T-helper 22 cell (primary cell): ENCODE measurements at places on chromosomes 4 and X.
A peak's percentile ranks its signal among the peaks of the same experiment; 100 is the strongest.

DNA sequence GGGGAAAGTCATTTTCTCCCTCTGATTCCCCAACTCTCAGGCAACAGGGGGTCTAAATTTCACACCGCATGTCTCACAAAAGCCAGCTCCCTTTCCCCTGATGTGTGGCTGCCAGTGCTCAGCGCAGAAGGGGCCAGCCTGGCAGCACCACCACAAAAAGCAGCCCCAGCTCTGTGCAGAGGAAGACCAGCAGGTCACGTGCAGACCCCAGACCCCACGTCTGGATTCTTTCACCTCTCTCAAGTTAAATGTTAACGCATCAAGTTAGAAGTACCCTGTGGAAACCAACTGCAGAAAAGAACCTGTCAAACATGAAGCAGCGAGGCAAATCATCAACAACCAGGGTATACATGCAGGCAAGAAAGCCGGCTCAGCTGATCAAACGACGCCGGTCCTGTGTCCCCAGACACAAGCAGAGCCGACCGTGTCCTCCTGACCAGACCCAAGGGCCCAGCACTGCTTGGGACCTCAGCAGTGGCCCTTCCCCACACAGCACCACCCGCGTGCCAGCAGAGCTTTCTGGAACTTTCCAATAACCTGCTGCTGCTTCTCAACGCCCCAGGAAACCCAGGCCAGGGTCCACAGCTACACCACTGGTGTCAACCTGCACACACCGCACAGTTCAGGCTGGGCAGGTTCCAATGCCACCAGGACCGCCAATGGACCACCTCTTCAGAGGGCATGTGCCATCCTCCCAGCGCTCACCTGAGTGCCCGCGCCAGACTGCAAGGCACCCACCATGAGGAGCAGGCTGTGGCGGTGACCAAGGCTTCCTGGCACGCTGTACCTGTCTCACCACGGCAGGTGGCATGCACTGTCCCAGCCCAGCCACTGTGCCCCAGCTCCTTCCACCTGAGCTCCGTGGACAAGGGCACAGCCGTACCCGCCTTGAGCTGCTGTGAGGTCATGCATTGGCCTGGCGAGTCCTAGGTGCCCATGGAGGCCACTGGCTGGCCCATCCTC is 4.0 kb downstream of the LRPAP1 start:
- DNase-seq = no peak

- DNase-seq = no peak
Measured at GRCh38 chr4:159352609-159353008, 249.7 kb downstream of the RAPGEF2 start.

DNA sequence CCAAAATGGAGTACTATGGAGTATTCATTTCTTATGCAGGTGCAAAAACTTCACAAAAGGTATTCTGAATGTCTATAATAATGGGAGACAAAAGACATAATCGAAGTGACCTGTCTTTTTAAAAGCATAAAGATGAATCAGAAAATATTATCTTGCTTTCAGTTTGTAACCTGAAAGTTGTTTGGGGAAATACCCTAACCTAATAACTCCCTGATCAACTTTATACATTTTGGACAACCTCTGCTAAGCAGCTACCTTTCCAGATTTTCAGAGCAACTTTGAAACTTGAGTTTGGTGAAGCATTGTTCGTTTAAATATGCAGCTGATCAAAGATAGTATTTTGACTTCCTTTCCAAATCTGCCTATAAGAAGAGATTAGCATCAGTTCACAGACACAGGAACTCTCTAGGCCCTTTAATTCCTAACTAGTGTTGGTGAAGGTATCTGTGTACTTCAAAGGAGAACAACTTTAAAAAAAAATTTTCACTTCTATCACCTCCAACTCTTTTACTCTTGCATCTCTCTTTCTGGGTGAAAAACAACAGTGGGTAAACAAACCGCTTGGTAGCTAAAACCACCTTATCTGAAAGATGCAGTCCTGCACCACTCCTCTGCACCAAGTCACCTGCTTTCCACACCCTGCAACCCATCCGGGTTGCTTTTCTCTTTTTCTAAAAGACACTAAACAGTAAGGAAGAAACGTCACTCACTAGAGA is 26.5 kb downstream of the CD40LG start:
- DNase-seq = no peak

DNA sequence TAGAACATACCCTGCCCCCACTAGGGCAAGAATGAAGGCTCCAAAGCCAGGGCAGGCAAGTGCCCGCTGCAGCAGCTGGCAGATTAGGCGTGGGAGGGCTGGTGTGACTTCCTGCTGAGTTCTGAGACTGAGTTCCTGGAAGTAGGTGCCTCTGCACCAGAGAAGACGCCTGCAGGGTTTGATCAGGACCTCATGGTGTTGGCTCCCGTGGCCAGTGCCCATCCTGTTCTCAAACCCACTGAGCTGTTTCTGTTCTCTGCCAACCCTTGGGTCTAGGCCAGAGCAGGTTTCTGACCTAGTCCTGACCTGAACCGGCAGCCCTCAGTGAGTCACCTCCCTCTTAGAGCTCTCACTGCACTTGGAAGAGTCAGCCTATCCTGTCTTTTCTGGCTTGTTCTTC is 220.7 kb downstream of the HS6ST2 start:
- no peak for DNase-seq

- no peak for DNase-seq
Measured at GRCh38 chrX:31280580-31280979, 208.7 kb upstream of the FTHL17 start.

- no peak for DNase-seq
Measured at GRCh38 chrX:65667157-65667502, 324 bp upstream of the MSN start.

DNA sequence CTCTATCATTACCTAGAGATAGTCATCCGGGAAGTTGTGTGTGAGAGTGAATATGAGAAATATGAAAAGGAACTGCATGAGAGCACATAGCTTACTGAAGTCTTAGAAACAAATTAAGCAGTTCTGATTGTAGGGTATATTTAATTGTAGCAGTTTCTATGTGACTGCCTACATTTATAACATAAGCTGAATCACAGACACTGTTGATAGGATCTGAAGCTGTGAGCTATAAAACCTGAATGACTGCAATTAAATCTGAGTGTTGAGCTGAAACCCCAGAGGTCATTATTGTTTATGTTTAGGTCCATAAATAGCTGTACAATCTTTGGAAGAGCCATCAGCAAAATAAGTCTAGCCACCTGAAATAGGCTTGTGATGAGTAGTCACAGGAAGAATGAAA is 210.1 kb upstream of the CXCL13 start:
- no peak for DNase-seq

DNA sequence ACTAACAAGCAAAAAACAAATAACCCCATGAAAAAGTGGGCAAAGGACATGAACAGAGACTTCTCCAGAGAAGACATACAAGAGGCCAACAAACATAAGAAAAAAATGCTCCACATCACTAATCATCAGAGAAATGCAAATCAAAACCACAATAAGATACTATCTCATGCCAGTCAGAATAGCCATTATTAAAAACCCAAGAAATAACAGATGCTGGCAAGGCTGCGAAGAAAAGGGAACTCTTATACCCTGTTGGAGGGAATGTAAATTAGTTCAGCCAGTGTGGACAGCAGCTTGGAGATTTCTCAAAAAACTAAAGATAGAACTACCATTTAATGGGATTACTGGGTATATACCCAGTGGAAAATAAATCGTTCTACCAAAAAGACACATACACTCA is 79.6 kb downstream of the MAPK10 start:
- DNase-seq = no peak

- no peak for DNase-seq
Measured at GRCh38 chr4:38752372-38752940, 30.3 kb downstream of the TLR10 start.

DNA sequence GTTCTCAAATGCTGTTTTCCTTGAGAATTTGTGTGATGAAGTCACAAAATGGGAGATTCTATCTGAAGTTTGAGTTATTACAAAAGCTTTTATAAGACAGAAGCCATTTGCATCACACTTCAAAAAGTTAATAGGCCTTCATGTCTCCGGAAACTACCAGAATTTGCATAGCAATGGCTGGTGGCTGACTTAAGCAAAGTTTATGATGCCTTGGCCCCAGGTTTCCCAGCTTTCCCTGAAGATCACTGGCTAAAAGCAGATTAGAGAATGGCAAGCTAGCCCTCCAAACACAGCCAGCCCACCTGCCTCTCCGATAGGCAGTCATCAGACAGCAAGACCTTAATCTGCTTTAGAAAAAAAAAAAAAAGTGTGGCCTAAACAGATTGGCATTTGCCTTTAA is 197.8 kb downstream of the HS3ST1 start:
- DNase-seq = no peak

DNA sequence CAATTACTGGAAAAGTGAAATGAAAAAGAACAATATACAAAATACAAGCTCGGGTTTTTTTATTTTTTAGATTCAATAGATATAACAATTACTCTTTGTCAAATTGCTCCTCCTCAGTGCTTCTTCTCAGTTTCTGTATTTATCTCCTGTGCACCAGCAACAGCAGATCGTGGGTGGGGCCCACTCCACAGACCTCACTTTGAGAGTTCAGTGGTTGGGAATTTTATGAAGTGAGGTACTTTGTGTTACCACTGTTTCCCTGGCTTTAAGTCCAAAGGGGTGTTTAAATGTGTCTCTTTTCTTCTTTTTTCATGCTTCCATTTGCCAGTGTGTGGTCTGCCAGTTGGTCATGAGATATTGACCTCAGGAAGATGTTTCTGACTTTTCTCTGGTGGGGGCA is 54.4 kb downstream of the KIT start:
- DNase-seq = no peak

GRCh38 chr4:185254434-185254833 is 45.0 kb downstream of the SNX25 start:
- no peak for DNase-seq

DNA sequence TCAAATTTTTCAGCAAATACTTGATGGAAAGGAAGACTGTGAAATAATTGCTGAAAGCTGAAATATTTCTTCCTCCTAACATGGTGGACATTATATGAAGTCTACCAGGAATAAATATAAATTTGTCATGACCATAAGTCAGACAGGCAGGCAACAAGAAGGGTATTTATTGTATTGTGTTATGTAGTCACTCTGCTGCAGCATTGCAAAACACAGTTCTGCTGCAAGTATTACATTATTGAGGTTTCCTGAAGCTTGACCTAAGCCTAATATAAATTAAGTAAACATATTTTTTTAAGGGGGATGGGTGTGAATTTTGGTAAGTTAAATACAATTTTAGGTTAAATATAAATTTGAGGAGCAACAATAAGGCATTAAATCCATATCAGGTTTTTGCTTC is 60.2 kb upstream of the MAOA start:
- no peak for DNase-seq

GRCh38 chrX:24294619-24295018 is 19.2 kb downstream of the SUPT20HL2 start:
- no peak for DNase-seq

GRCh38 chr4:189143263-189143952 is 797.3 kb upstream of the FRG1 start:
- DNase-seq = no peak

- DNase-seq = no peak
Measured at GRCh38 chr4:55635741-55636655, at the start of gene NMU. NMU (minus strand) TSS chr4:55636298; CDS start chr4:55636192, 106 bp downstream.

- DNase-seq = no peak
Measured at GRCh38 chr4:8790749-8791148, 80.9 kb downstream of the HMX1 start.

GRCh38 chr4:25881193-25881592 is 18.4 kb upstream of the SEL1L3 start:
- no peak for DNase-seq

DNA sequence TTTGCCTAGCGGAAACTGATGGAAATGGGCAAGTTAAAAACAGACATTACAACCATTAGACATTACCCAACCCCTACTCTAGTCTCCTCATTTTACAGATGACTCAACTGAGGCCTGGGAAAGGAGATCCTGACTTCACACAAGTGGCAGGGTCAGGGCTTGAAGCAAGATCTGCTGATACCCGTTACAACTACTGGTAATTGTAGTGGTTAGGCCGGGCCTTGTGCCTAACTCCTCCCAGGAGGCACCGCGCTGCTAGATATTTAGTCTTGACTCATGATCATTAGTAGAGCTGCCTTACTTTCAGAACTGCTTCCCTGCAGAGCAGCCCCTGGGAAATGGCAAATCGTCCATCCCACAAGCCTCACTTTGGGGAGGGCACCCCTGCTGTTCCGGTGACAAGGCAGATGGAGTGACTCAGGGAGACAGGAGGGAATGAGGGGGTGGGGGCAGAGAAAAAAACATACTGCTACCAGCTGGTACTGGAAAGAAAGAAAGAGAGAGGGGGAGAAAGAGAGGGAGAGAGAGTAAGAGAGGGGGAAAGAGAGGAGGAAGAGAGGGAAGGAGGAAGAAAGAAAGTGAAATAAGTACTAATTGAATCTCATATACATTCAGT is 12.2 kb downstream of the ARHGEF6 start:
- peak; percentile 43 for DNase-seq

- no peak for DNase-seq
Measured at GRCh38 chr4:15659768-15660570, 4.8 kb upstream of the FBXL5 start.

DNA sequence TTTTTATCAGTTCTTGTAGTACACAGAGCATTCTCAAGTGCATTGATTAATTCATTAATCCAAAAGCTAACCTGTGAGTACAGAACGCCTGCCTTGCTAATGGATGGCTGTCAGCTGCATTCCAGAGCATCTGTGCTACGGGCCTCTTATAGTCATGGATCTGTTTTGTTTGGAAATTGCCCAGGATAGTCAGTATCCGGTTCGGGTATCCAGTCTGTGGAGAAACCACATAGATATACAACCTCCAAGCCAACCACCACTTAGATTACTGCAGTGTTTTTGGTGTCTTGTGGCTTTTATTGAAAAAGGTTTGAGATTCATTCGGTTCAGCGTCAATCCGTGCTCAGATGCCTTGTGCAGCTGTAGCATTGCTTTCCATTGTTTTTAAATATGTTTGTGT is 4.0 kb downstream of the LAP3 start:
- no peak for DNase-seq

GRCh38 chrX:54758114-54759055 is 39.7 kb downstream of the ITIH6 start:
- DNase-seq = no peak

- DNase-seq = no peak
Measured at GRCh38 chr4:183376381-183376780, 54.2 kb upstream of the CLDN24 start.

DNA sequence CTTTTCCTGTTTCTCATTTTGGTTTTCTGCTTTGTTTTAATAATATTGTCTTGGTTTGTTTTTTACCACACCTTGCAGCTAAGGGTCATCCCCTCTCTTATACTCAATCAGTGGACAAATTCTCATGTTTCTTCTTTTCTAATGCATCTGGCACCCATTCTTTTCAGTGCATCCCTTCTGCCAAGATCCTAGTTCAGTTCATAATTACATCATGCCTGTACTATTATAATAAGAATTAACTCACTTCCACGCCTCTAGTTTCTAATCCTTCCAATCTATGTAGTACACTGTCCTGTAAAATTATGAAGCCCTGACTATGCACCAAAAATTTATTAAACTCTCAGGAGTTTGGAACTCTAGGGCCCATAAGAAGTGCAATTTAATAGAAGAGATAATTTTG is 126.1 kb downstream of the FAT4 start:
- DNase-seq = no peak

GRCh38 chrX:9158611-9159010 is 124.7 kb upstream of the FAM9B start:
- DNase-seq = no peak

GRCh38 chr4:165461159-165461821 is 82.5 kb downstream of the CPE start:
- no peak for DNase-seq

- no peak for DNase-seq
Measured at GRCh38 chrX:142999199-142999701, 26.5 kb upstream of the SPANXN4 start.
